HS-5 (cell line): ENCODE measurements at places on chromosomes 6 and 20.

- no peak for DNase-seq
Observed at GRCh38 chr20:17612992-17613327, 43.1 kb downstream of the DSTN start.

GRCh38 chr6:142569676-142570075 is 267.9 kb downstream of the ADGRG6 start:
- no peak for DNase-seq

GRCh38 chr6:142087950-142088857 is 44.5 kb upstream of the GJE1 start:
- DNase-seq, result no peak

DNA sequence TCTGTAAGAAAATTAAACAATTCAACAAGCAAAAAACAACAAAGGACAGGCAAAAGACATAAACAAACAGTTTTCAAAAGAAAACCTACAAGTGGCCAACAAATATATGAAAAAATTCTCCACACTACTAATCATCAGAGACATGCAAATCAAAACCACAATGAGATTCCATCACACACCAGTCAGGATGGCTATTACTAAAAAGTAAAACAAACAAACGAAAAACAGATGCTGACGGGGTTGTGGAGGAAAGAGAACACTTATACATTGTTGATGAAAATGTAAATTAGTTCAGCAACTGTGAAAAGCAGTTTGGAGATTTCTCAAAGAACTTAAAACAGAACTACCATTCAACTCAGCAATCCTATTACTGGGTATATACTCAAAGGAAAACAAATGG is 537.6 kb downstream of the HDGFL1 start:
- peak; percentile 51 for DNase-seq

DNA sequence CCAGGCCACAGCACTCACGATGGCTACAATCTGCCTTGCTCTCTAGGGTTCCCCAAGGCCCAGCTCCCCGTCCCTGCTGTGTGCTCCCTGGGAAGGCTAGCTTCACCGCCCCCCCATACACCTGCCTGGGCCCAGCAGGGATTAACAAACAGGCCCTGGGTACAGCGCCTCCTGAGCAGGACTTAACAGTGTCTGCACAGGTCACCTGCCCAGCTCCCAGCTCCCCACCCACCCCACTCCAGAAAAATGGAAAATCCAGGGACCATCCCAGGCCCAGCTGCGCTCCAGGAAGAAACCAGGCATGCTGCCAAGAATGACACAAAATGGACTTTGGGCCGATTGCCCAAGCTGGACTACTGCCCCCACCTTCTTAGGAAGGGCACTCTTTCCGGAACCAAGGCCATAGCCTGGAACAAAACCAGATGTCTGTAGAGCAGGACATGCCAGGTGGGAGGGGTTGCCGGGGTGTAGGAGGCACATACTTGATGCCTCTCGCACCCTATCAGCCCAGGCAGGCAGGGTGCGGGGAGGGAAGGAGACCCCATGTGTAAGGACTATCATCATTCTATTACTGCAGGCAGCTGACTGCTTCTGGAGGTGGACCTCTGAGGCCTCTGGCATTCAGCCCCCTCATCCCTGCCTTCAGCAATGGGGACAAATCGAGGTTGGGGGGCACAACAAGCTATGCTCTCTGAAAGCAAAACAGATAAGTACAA is 104.9 kb downstream of the SNX5 start:
- DNase-seq, result no peak

DNA sequence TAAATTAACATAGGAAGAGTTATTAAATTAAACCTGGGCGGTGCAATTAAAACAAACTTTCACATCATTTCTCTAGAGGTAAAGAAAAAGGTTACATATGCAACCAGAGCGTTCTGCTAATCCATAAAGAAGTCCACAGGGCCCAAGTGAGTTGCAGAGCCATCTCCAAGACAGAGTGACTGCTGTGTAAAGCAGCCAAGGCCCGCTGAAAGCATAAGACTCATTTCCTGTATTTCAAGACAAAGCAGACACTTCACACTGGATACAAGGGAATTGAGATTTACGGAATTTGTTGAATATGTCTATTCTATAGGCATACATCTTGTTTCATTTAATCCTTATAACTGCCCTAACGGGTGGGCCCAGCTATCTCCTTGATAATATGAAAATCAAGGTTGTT is 422.8 kb downstream of the CBLN4 start:
- no peak for DNase-seq

- no peak for DNase-seq
Observed at GRCh38 chr6:29757701-29758293, 34.6 kb downstream of the HLA-F start.

DNA sequence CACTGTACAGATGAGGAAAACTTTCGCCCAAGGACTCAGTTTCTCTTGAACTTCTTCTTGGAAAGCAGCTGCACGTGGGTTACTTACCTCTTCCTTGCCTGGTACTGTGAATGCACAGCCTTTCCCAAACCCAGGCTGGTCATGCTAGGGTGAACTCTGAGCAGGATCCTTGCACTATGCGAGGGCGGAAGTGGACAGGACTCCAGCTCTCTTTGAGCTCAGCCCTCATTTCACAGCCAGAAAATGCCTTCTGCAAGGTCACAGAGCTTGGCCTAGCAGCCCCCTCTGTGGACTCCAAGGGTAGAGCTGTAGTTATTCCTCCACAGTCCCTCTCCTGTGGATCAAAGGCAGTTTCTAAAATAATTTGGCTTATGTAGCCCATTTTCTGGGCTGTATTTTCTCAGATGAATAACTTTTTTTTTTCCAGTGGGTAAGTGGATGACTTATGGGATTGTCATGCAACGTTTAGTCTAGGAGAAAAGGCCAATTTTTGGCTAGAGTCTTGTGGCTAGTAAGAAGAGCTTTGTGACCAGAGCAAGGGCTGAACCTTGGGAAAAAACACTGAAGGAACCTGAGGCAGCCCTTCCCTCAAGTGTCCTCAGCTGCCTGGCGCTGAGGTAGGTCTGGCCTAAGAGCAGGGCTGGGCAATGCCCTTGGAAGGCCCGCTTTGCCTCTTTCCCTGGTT is 172.7 kb downstream of the SCP2D1 start:
- DNase-seq, result no peak

- DNase-seq, result no peak
Observed at GRCh38 chr20:53141201-53142050, 169.3 kb downstream of the TSHZ2 start.

DNA sequence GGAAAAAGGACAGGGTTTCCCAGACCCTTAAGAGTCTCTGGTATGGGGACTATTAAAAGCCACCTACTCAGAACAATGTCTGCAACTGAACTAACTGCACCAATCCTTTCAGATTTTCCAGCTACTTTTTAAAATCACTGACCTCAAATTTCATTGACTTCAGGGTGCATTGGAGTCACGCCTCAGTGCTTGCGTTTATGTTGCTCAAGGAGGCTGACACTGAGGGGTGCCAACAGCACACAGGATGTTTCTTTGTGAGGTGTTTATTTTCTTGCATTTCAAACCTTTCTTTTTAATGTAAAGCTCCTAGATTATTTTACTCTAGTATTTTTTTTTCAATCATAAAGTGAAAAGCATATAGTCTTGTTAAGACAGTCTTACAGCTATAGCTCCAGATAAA is 402.0 kb upstream of the SLC35B3 start:
- no peak for DNase-seq

- DNase-seq, result no peak
Observed at GRCh38 chr6:16145038-16145437, 16.2 kb downstream of the MYLIP start.

DNA sequence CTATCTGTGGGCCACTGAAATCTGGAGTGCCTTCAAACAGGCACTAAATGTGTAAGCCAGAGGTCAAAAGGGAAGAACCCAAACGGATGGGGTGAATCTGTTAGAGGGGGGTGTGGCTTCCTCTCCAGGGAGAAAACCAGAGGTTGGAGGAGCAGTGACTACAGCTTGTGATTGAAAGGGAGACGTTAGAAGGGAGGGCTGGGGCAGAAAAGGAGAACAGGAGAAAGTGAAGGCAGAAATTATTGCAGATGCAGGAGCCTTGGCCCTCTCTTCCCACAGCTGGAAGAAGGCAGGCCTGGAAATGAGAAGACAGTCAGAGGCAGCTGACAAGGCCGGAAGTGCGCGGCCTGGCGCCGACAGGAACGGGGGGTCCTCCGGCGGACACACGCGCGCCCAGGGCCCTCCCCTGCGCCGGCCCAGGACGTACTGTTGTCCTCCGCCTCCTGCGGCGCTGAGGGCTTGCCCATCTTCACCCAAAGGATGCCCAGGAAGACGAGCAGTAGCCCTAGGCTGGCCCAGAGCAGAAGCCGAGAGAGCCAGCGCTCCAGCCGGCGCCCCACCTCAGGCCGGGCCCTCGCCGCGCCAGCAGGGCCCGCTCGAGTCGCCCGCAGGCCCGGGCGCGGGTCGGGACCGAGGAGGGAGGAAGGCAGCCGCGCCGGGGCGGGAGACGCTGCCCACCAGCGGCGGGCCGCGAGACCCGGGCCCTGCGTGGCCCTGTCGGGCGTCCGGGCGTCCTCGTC is 806 bp downstream of the LEMD2 start:
- no peak for DNase-seq

DNA sequence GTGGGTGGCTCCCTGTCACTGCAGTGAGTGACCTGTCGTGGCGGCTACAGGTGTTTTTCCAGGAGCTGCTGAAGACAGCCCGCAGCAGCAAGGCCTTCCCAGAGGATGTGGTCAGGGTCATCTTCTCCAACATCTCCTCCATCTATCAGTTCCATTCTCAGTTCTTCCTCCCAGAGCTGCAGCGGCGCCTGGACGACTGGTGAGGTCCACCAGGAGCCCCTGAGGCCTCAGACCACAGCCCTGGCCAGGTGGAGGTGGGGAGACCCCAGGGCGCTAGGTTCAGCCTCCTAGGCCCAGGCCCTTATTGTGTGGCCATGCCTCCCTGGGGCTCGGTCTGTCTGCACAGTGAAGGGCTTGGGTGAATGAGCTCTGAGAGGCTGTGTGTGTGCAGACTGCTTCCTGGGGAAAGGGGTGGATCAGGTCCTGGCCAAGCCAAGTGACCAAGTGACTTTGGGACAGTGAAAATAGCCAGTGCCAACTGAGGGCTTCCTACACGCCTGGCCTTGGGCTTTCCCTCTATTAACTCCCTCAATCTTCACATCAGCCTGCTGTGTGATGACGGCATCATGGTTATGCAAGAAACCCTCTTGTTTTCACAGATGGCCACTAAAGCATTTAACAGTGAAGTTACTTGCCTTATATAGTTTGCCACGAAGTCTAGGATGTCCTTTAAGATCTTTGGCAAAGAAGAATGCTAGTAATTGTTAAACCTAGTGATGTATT is 6.4 kb downstream of the FGD2 start:
- no peak for DNase-seq

DNA sequence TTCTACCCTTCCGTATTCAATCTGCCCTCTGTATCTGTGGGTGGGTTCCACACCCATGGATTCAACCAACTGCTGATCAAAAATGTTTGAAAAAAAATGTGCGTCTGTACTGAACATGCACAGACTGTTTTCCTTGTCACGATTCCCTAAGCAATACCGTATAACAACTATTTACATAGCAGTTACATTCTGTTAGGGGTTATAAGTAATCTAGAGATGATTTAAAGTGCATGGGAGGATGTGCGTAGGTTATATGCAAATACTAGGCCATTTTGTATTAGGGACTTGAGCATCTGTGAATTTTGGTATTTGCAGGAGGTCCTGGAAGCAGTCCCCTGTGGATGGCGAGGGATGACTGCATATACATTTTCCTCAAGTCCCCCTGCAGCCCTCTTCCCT is 486.9 kb downstream of the PREX1 start:
- no peak for DNase-seq

- DNase-seq, result no peak
Observed at GRCh38 chr6:167858842-167859664, 32.3 kb downstream of the AFDN start.

DNA sequence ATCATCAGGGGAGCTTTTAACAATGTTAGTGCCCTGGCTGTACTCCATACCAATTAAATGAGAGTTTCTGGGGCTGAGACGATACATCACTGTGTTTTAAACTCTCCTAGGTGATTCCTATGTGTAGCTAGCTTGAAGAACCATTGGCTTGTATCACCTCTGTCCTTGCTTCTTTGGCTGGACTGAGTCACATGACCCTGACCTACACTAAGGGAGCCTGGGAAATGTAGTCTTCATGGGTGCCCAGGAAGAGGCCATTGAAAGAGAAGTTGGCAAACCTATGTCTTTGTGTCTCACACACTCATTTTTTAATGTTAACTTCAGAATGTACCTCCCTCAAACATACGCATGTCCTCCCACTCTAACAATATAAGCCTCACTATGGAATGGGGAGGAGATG is 506.6 kb downstream of the DHX35 start:
- DNase-seq, result no peak

- no peak for DNase-seq
Observed at GRCh38 chr20:57738484-57738883, 28.7 kb upstream of the PMEPA1 start.
